Right ventricle myocardium inferior (tissue), 1 donor: ENCODE measurements at places on chromosomes 5 and 9.

DNA sequence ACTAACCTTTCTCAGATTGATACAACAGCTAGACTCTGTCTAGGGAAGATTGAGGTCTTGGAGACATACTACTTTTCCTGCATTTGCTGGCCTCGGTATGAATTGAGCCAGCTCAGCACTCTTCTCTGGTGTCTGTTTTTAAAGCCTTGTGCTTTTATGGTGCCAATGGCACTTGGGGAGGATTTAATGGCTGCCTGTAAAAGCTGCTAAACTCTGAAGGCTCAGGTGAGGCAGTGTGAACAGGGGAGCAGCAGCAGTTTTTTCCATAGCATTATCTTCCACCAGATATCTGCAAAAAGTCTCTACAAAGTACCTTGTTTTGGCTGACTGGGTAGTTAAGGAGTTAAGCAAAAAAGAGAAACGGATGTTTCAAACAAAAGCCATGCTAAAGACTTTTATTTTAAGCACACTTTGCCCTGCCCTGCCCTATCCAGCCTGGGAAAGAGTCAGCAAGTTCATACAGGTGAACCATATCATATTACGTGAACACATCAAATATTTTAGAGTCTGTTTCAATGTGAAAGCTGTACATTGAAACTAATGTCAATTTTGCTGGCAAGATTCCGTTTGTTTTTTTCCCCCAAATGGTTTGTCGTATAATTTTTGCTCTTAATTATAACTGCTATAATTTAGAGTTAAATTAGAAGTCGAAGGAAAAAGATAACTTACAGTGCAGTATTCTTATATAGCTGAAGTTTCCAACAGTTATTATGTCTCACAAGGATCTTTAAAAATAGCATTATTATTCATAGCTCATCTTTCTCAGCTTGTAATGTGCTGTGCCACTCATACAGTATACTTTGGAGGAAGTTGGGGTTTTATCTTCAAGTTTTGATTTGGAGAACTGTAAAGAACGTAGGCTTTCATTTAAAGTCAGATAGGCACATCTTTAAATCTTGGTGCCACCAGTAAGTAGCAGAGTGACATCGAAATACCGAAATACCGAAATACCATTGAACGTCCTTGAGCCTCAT is 424.1 kb upstream of the CD180 start:
- DNase-seq, result no peak

DNA sequence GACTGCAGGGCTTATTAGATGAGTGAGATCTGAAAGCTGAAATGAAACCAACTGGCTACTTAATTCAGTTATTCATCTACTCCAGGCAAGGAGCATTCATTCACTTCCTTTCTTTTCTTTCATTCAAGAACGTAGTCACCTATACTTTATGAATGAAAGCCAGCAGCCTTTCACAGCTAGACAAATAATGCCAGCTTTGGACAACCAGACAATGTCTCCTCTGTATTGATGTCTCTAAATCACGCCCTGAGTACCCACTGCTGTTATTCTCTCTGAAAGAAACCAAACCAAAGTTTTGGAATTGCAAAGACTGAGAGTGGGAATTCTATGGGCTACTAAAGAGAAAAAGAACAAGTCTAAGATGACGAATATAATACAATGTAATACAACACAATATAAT is 121.2 kb upstream of the PTPN3 start:
- no peak for DNase-seq

GRCh38 chr5:161233553-161233952 is 313.0 kb downstream of the GABRB2 start:
- DNase-seq, result no peak

DNA sequence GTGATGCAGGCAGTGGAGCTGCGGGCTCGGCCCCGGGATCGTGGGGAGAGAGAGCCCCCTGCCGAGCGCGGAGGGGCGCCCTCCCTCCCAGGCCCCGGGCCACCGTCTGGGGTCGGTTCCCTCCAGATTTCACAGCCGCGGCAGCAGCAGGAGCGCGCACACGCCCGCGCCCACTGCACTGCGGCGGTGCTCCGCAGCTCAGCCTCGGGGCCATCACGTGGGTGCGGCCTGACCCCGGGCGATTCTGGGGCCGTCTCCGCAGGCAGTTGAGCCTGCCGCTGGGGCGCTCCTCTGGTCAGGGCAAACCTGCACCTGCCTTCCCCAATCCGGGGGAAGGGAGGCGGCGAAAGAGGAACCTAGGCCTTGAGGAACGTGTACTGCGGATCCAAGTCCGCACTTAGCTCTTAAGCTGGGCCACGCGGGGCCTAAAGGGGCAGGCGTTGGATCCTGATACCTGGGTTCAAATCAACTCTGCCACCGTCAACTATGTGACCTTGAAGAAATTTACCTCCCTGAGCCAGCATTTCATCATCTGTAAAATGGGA is 9.4 kb upstream of the DELE1 start:
- DNase-seq, result peak; percentile 85

- no peak for DNase-seq
Observed at GRCh38 chr9:751137-752051, 90.1 kb upstream of the DMRT1 start.

- DNase-seq, result no peak
Observed at GRCh38 chr5:150487199-150488061, 20.5 kb upstream of the NDST1 start.

- no peak for DNase-seq
Observed at GRCh38 chr5:135710045-135710675, 124.3 kb upstream of the SLC25A48 start.

DNA sequence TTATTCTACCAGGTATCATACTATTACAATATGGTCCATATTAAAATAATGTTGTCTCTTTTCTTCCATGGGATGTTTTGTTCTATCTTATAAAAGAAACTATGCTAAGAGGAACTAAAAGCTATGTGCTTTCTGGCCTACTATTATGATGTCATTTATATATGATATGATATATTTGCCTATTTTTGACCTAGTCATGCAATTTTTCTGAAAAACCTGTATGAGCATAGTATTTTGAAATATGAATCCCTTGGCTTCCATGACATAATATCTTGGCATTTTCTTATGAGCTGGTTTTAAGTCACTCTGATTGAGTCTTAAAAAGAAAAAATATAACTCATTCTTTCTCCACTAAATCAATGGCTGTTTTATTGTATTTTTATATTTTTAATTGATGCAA is 60.7 kb downstream of the MAN2A1 start:
- DNase-seq, result no peak
